ENCODE measurements at places on chromosomes 11 and 22.

DNA sequence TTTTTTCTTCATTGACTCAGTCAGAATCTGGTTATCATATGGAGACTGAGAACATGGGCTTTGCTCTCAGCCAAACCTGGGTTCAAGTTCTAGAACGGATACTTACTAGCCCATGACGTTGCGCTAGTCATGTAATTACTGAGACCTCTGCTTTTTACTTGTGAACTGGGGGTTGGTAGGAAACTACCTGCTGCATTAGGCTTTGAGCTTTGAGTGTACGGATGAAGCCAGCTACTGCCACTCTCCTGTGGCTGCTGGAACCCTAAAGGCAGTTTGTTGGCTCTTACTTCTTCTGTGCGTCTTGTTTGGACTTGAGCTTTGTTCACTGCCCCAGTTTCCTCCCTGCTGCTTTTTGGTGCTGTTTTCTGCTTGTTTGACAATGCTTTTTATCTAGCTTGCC lies 18.1 kb downstream of the PPP6R2 start:
- DNase-seq: no peak

GRCh38 chr11:112085822-112086421 lies 634 bp downstream of the TIMM8B start:
- no peak for DNase-seq

GRCh38 chr11:106076171-106076918 lies 802 bp downstream of the KBTBD3 start:
- DNase-seq: no peak

GRCh38 chr11:63761931-63762653 lies 6.5 kb downstream of the ZFTA start:
- no peak for DNase-seq

DNA sequence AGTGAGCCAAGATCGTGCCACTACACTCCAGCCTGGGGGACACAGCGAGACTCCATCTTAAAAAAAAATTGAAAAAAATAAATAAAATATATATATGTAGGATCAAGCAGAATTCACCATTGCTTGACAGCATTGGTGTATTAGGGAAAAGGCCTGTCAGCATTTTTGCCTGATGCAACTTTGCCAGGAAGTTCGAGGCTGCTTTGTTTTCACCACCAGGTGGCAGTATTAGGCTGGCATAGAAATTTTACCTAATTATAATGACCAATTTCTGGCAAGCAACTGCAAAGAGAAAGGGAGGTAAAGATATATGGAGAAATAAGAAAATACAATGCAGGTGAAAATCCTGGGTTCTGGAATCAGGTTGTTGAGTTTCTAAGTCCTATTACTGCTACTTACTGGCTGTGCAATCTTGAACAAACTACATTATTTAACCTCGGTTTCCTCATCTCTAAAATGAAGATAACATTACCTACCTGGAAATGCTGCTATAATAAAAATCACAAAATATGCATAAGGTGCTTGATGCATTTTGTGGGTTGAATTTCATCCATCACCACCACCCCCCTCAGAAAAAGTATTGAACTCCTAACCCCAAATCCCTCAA lies 24.7 kb downstream of the LAYN start:
- DNase-seq: peak; percentile 33

GRCh38 chr11:112555491-112556364 lies 295.1 kb upstream of the PLET1 start:
- DNase-seq: peak; percentile 45

DNA sequence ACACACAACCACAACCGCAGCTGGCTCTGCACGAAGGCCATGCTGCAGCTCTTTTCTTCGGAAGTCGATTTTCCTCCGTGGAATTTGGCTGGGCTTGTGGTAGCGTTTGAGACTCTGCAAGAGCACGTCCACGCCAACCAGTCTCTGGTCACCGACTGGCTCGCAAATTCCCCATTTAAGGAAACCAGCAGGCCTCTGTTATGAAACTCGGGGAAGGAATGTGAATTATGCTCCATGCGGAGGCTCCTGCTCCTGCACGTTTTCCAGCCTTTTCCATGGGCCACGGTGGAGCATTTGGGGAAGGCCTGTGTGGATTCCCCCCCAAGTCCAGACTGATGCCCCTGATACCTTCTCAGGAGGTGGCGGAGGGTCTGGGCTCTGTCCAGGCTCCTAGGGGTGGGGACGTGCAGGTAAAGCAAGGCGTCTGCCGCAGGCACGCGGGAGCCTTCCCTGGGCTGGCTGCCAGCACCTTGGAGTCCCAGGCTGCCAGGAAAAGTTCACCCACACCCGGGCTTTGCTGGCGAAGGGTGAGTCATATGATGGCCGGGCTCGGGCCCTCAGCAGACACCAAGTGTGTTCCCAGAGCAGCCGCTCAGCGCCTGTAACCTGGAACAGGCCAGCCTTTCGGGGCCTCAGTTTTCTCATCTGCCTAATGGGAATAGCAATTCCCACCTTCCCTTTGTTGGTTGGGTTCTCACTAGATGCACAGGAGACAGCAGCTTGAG lies 41.9 kb downstream of the LRP5 start:
- no peak for DNase-seq

- no peak for DNase-seq
Measured at GRCh38 chr22:25666308-25666707, 75.7 kb upstream of the MYO18B start.

DNA sequence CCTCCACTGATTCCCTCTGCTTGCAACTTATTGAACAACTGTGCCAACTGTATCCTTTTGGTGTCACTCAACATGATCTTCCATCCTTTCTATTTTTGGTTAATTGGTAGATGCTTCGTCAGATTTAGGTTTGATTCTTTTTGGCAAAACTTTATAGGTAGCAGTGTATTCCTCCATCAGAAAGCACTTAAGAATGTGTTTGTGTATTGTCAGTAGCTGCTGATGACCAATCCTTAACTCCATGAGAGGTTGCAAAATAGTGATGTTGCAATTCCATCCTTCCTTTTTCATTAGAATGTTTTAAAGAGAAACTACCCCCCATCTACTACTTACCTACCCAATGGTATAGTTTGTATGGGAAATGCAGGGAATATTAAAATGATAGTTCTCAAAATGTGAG lies 22.1 kb downstream of the FAM76B start:
- DNase-seq: no peak

DNA sequence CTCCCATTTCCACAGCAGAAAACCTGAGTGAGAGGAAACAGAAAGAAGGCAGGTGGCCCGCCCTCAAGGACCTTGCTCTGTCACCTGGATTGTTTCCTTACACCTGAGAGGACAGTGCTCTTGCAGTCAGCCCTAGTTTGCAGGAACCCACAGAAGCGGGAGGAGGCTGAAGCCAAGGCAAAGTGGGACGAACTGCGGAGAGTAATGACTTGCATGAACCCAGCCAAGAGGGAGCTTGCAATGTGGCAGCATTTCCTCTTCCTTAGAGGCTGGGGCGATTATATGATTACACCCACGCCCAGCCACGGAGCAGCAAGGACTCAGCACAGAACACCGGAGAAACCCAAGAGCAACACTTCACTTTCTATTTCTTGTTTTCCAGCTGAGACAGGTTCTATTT lies 102.6 kb downstream of the SPON1 start:
- no peak for DNase-seq
